ENCODE measurements at places on chromosomes 6 and 20.

- no peak for DNase-seq
Observed at GRCh38 chr20:62984666-62985443, 21.9 kb downstream of the BHLHE23 start.

DNA sequence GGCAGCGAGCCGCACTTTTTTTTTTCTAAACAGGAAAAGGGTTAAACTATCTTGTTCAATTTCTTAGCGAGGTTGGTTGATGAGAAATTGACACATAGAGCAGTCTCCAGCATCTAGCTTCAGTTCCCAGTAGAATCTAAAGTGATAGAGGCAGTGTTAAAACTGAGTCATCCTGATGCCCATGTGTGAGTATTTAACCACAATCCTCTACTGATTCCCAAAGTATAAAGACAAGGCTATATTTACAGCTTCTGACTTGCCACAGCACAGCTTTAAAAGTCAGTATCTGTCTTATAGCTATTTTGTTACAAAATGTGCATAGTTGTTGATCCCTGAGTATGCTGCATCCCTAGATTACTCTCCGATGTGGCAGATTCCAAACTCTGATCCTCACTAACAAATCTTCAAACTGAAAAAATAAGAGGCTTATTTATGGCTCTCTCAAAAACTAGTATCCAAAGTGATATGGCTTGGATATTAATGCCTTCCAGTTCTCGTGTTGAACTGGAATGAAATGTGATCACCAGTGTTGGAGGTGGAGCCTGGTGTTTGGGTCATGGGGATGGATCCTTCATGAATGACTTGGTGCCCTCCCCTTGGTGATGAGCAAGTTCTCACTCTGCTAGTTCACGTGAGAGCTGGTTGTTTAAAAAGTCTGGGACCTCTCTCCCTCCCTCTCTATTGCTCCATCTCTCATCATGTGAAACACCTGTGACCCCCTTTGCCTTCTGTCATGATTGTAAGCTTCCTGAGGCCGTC, 13.1 kb upstream of the POPDC3 start:
- no peak for DNase-seq

DNA sequence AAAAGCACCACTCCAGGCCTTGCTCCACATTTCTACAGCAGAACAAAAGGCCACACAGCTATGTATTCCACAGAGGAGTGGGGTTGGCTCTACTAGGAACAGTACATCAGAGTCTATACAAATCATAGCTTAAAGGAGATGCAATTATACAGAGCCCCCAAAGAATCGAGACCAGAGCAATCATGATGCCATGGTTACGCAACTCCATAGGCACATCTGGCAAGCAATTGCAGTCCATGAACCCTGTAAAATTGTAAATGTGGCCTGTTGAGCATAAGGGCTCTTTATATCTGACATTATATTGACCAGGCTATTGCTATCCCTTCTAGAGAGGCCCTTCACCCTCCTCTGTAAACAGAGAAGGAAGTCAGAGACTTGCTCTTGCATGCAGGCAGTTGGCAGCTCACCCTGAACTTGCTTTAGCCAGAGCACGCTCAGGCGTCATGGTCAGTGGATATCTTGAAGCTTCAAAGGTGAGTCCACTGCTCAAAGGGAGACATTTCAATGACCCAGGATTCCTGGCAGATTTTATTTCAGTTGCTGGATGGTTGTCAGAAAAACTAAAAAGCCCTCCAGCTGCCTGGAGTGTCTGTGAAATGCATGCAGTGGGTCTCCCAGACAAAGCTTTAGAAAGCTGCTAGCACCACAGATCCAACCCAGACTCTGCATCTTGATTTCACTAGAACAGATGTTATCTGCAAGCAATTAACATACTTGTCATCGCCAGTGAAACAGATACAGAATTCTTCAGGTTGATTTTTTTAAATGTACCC, 357.2 kb downstream of the CENPW start:
- DNase-seq = no peak

DNA sequence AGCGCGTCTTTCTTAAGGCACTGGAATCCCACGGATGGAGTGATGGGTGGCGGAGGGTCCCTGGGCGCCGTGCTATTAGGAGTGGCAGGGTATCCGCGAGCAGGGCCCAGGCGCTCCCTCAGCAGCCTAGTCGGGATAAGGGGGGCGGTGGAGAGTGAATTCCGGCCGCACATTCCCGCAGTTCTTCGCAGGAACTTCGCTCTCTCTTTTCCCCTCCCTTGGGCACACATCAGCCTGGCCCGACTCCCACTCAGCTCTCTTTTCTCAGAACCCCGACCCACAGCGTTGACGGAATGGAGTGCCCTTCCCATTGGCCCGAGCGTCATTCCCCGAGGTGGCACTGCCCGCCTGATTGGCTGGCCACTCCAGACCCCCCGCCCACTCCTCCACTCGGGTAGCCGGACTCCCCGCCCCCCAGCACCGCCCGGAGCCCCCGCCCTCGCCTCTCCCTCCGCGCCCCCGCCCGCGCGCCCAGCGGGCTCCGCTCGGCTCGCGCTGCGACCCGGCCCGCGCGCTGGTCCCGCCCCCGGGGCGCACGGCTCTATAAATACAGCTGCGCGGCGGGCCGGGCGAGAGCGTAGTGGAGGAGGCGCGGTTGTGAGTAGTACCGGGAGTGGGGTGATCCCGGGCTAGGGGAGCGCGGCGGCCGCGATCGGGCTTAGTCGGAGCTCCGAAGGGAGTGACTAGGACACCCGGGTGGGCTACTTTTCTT, at the start of gene ID4:
Gene ID4, plus strand, starts transcription at position 572 of the 712 bp plus-strand sequence. CDS start 385 bp downstream, outside the sequence.
- peak; percentile 99 for DNase-seq

GRCh38 chr20:1377341-1377871, 15.4 kb downstream of the FKBP1A start:
- DNase-seq = no peak

GRCh38 chr6:148116001-148116400, 226.6 kb upstream of the SASH1 start:
- no peak for DNase-seq
